NCI-H526 treated with DMSO at 0.1 percent for 48 hours (cell line): ENCODE measurements at places on chromosomes 4 and X.

DNA sequence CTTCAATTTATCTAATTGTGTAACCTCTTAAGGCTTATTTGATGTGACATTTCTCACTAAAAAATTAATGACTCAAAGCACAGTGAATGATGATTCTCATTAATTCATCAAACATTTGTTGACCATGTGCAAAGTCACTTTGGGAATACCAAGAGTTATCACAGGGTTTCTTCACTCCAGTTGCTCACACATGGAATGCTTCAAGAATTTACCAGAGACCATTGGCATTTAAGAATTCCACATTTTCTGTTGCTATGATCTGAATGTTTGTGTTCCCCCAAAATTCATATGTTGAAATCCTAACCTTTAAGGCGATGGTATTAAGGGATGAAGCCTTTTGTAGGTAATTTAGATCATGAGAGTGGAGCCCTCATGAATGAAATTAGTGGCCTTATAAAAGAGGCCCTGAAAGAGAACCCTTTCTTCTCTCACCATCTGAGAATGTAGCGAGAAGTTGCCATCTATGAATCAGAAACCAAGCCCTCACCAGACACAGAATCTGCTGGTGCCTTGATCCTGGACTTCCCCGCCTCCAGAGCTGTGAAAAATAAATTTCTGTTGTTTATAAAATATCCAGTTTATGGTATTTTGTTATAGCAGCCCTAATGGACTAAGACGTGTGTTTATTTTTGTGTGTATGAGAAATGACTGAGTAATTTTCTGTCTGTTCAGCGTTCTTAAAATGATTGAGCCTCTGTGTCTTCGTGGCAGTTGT lies 16.4 kb upstream of the SRPX start:
- no peak for DNase-seq

DNA sequence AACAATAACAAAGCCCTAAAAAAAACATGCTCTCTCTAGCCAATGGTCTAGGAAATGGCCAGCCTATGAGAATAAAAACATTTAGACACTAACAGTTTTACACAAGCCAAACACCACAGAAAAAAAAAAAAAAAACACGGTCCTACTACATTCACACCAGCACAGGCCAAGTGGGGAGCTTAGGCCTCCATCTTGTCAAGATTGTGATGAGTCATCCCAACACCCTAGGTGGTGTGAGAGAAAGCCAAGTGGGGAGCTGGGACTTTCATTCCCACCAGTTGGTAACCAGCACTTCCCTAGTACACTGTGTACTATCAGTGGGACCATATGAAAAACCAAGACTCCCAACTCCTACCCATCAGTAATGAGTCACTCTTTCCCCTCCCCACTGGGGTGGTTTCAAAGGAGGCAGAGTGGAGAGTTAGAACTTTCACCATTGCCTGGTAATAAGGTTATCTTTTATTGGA lies 95.6 kb downstream of the ADAMTS3 start:
- DNase-seq = no peak

GRCh38 chr4:54165438-54165837 lies 63.7 kb upstream of the PDGFRA start:
- no peak for DNase-seq

GRCh38 chr4:107996949-107997788 lies 7.5 kb downstream of the HADH start:
- DNase-seq = no peak

DNA sequence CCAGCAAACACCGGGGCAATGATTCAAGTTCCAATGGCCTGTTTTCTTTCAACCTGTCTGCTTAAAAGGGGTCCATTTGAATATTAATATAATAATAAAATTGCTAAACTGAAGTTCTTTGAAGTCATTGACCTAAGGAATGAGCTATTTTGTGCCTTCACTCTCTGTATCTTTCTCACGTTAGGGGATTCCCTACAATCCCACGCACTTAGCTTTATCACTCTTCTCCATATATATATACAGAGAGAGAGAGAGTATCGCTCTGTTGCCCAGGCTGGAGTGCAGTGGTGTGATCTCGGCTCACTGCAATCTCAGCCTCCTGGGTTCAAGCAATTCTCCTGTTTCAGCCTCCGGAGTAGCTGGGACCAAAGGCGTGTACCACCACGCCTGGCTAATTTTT lies 83.9 kb upstream of the NWD2 start:
- DNase-seq = no peak
